A549 treated with ZK216348 at 1 μM for 4 hours (cell line): ENCODE measurements at places on chromosomes 2 and 18. TPM values are rescaled to one million over a fixed set of nuclear protein-coding genes. Genes with fewer than 3 reads are reported as not detected.

NT5DC4 gene
- total RNA-seq: not detected in 5 replicates

RAB27B gene
- 10.2 to 14.7 TPM (median 12.6 TPM) in 5 replicates for total RNA-seq

CDKL4 gene
- not detected in 5 replicates for total RNA-seq

CRYGD gene
- total RNA-seq: not detected in 5 replicates

PLCD4 gene
- total RNA-seq: 0.24 to 0.90 TPM (median 0.46 TPM) in 5 replicates
